Thyroid gland (tissue), 4 donors: ENCODE measurements at places on chromosomes 3 and 15.

DNA sequence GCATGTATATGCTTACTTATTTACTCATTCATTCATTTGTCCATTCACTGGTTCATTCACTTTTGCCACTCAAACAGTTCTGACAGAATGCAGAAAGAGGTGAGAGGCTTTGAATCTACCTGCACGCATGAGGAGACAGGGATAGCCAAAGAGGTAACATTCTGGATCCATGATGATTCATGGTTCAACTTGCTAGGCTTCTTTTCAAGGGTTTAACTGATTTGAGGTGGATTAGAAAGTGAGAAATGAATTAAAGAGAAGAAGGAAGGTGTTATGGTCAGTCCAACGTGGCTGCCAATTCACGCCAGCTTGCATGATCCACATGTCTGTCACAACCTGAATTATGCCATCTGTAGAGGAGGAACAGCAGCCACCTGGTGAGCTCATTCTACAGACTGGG lies 260.6 kb downstream of the ARRDC4 start:
- DNase-seq: no peak

GRCh38 chr3:71497367-71497897 lies 86.1 kb downstream of the FOXP1 start:
- no peak for DNase-seq

DNA sequence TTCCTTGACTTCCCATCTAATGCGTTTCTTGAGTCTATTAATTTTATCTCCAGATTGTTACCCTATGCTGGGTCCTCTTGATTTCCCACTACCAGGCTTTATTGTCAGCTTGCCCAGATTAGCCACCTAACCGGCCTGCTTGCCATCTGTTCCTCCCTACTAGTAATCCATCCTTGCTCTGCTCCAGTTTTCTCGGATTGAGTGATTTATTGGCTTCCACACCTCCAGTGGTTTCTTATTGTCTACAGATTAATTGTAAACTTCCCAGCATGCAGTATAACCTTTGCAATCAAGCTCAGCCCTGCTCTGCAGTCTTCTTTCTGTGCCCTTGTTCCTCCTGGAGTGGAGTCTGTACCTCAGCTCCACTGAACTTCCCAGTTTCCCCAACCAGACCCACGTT lies 63.4 kb downstream of the ARHGEF26 start:
- DNase-seq: no peak

- no peak for DNase-seq
Measured at GRCh38 chr3:31620656-31621055, 87.9 kb downstream of the STT3B start.

DNA sequence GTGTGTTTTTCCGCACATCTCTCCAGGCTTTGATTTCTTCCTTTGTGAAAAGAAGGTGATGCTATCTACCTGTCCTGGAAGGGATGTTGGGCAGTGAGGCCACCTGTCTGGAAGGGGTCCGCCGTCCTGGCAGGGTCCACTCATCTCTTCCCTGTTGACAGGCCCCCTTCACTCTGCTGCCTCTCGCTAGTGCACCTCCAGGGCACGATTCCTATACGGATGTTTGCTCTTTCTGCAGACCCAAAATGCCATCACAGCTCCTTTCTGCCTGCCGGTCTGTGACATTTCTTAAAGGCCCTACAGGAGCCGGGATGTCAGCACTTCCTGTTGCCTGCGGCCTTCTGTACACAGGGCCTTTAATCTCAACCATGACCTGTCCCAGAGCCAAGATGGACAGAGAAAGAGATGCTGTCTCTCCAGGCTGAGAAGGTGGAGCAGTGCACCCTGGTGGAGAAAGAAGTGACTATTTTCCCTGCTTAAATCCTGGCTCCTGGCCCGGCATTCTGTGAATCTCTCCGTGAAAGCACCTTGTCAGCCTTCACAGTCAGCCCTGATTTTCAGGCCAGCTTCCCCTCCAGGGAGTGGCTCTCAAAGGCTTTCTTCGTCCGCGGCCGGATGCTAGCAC lies 7.4 kb downstream of the FAM3D start:
- DNase-seq: peak; percentile 88
